ENCODE measurements at places on chromosomes 2 and 18.

DNA sequence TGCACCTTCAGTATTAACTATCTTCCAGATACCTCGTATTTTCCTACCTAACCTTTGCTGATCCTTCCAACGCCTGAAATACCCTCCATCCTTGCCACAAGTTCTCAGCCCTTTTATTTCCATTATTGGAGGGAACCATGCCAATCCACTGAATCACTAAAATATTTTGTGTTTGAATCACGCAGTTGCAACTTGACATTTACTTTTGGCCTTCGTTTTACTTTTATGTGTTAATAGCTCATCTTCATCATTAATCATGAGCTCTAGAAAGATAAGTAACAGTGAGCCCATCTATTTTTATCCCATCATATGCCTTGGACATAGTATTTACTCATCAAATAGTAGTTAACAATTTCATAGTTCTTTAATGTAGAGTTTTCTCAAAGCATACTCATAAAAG, 463.2 kb downstream of the THSD7B start:
- no peak for DNase-seq

DNA sequence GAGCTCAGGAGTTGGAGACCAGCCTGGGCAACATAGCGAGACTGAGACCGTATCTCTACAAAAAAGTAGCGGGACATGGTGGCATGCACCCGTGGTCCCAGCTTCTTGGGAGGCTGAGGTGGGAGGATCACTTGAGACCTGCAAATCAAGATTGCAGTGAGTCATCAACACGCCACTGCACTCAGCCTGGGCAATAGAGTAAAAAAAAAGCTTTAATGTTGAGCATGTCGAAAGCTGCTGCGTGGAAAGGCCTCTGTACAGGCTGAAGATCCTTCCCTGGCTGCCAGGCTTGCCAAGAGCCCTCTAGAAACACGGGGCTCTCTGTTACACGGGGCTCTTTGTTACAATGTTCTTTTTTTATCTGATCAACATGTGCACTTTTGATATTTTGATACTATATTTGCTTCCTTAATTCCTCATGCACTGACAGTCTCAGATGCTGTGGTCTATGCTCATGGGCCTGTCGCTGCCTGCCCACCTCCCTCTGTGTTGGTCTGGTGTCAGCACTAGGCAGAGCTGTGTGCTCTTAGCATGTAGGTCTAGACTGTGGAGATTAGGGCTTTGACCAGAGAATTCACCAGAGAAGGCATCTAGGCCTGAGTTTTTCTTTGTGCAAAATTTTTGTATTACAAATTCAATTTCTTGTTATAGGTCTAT, 18.7 kb downstream of the CLK1 start:
- no peak for DNase-seq

- DNase-seq = peak; percentile 9
Observed at GRCh38 chr18:53551868-53552426, 672.5 kb downstream of the MBD2 start.

- DNase-seq = no peak
Observed at GRCh38 chr2:220930271-220931076, 641.6 kb downstream of the EPHA4 start.

GRCh38 chr18:31049189-31049588, 6.6 kb upstream of the DSC3 start:
- DNase-seq = no peak

DNA sequence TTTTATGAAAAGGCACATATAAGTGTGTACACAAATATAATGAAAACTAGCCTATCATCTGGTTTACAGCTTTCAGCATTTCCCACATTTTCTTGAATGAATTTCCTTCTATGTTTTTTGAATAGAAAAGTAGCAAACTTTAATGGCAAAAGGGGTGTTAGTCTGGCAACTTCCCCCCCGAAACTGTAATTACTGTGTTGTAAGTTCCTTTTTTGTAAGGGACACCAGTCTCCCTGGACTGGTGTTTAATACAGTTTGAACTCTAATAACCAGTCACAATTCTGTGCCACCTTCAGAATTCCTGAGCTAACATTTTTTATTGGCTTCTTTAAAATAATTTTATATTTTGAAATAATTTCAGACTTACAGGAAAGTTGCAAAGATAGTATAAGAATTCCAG, 94.2 kb downstream of the ACSL3 start:
- DNase-seq = no peak

GRCh38 chr2:181440919-181441318, 16.3 kb upstream of the ITGA4 start:
- DNase-seq = no peak

GRCh38 chr2:150983314-150983897, 278.3 kb downstream of the RBM43 start:
- DNase-seq = no peak

- DNase-seq = no peak
Observed at GRCh38 chr2:165636959-165637358, 157.1 kb downstream of the GALNT3 start.

DNA sequence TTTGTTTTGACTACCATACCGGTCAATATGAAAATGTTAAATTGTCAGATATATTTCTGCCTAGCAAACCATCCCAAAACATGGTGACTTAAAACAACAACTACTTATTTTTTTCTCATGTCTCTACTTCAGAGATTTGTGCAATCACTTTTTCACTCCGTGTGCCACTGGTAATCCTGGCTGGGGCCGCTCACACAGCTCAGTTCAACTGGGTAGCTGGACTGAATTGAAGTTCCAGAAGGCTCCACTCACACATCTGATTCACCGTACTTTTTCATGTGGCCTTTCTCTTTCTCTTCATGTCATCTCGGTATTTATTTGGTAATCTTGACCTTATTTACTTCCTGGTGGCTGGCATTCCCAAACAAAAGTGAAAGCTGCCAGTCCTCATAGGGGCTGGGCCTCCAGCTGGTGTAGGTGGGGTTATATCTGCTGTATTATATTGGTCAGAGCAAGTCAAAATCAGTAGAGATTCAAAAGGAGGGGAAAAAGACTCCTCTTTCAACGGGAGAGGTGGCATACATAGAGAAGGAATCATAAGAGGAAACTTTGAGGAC, 513.9 kb upstream of the NXPH2 start:
- DNase-seq = no peak

- DNase-seq = no peak
Observed at GRCh38 chr2:207734264-207734635, 22.8 kb downstream of the CCNYL1 start.

GRCh38 chr2:85900366-85900765, 11.6 kb upstream of the ST3GAL5 start:
- DNase-seq = no peak

GRCh38 chr2:129061069-129061768, 742.6 kb upstream of the HS6ST1 start:
- peak; percentile 11 for DNase-seq

- DNase-seq = no peak
Observed at GRCh38 chr2:172938713-172939375, 136.8 kb upstream of the MAP3K20 start.

DNA sequence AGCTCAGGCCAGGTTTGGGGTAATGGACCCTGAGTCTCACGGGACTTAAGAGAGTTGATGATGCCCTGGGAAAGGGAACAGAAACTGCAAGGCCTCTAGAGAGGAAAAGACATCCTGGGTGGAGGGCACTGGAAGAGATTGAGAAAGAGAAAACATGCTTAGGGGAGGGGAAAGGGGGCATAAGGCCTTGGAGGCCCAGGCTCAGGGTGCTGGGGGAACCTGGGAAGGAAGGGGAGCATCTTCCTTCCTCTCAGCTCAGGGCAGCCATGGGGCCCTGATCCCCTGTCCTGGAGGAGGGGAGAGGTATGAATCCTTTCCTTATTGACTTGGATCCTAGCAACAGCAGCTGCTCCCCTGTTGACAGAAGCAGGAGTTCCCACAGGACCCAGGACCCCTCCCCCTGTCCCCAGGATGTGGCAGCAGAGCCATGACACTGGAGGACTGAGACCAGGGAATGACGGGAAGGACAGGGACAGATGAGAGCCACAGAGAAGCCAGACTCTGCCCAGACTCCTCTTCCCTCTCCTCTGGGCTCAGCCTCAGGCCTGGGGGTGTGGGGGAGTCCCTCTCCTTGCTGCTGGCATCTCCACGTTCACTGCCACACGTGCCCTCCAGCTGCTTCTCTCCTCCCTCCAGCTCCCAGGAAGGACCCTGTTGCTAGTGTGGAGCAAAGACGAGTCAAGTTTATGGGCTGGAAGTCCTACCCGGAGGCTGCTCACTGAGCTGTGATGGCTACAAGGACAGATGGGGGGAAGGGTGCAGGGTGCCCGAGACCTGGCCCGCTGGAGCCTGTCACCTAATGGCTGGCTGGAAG, 815 bp downstream of the GPBAR1 start:
- DNase-seq = no peak

GRCh38 chr2:196927376-196928225, 1.1 kb upstream of the PGAP1 start:
- peak; percentile 58 for DNase-seq

DNA sequence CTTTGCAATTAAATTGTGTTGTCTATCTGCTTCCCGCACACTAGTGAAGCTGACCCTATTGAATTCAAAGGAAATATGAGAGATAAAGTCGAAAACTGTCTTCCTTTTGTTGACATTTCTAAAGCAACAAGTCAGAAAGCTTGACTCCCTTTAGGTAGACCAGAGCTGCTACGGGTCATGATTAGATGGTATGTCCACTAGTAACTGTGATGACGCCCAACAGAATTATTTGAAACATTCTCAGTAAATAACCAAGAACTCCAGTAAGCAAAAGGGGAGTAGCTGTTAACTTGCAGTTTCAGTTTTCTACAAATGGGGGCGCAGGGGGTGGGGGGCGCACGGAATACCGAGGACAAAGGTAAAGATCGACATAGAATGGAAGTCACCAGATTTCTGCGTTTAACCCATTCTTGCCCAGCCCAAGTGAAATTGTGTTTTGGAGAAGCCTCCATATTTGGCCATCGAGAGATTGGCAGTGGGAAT, 56.4 kb downstream of the CRIM1 start:
- DNase-seq = no peak

- DNase-seq = no peak
Observed at GRCh38 chr18:79928563-79928960, 22.9 kb downstream of the SLC66A2 start.

DNA sequence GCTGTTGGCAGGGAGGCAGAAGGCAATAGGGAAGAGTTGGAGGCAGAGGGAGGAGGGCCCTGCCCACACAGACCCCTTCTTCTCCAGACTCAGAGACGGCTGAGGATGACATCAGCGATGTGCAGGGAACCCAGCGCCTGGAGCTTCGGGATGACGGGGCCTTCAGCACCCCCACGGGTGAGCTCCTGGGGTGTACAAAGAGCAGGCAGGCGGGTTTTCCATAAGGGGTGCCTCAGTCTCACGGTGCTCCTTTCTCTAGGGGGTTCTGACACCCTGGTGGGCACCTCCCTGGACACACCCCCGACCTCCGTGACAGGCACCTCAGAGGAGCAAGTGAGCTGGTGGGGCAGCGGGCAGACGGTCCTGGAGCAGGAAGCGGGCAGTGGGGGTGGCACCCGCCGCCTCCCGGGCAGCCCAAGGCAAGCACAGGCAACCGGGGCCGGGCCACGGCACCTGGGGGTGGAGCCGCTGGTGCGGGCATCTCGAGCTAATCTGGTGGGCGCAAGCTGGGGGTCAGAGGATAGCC, 10.0 kb downstream of the SPEG start:
- DNase-seq = no peak

GRCh38 chr2:154587739-154588138, 110.8 kb upstream of the KCNJ3 start:
- no peak for DNase-seq

DNA sequence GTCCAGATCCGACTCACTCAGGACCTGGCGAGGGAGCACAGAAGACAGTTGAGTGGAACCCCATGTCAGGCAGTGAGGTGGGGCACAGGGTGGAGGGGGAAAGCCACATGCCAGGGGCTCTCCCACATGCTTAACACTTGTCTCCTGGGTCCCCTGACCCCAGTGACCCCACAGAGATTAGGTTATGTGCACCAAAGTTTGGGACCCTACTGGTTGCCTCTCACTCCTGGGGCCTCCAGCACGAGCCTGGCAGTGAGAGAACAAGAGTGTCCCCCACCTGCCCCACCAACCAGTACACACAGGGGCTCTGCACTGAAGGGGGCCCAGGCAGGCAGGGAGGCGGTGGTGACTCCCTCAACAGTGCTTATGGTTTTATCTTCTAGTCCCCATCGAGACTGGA, 58.3 kb downstream of the CIB4 start:
- DNase-seq = no peak

DNA sequence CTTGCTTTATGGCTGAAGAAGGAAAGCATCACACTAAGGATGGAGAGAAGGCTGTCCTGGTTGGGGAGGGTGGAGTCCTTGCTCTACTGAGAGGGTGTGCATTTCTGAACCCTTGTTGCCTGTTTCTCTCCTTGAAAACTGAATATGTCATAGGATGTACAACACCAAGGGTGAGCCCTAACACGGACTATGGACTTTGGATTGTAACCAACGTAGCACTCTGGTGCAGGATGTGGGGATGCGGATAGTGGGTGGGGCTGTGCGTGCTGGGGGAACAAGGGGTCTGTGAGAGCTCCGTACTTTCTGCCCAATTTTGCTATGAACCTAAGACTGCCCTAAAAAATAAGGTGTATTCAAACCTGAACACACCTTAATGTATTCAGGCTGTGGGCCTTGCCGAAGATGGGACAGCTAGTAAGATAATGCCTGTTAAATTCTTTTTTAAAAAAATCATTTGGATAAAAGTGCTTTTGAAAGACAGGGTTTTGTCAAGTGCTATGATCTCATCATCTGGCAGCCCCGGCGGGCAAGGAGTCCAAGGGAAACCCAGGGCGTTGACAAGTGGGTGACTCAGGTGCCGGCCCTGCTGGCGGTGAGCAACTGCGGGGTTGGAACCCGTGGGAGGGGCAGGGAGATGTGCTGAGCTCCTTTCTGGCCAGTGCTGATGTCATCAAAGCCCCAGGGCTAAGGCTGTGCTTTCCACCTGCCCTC, 54.0 kb downstream of the GATA6 start:
- DNase-seq = no peak

GRCh38 chr2:85717308-85718008, 23.3 kb downstream of the GNLY start:
- no peak for DNase-seq

DNA sequence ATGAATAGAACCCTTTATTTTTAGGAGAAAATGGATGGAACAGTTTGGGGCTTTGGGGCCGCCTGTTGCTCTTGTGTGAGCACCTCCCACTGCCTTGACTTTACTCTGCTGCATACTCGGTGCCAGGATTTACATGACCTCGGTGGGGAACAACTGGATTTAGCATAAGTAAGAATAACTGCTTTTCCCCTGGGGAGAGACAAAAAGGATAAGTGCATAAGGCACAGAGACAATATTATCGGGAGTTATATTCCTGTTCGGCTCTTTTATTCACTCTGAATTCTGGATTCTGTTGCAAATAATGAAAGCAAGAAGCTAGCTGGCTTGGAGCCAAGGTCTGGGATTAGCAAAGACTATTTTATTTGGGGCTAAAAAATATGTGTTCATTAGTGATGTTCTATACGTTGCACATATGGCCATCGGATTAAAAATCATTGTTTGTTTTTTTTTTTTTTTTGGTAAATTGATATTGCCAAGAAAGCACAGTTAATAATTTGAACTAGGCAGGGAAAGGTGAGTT, 69.8 kb downstream of the CYBRD1 start:
- DNase-seq = peak; percentile 22

GRCh38 chr18:79923896-79924585, 27.4 kb downstream of the SLC66A2 start:
- no peak for DNase-seq

GRCh38 chr2:75707901-75708300, 2.8 kb downstream of the GCFC2 start:
- no peak for DNase-seq

GRCh38 chr2:74690571-74690970, 36.5 kb downstream of the SEMA4F start:
- DNase-seq = peak; percentile 48

Measured in muscle of arm (tissue), 14 donors.